ENCODE measurements at places on chromosomes 6 and 20.

GRCh38 chr6:154738551-154738961 is 5.3 kb downstream of the SCAF8 start:
- no peak for DNase-seq

DNA sequence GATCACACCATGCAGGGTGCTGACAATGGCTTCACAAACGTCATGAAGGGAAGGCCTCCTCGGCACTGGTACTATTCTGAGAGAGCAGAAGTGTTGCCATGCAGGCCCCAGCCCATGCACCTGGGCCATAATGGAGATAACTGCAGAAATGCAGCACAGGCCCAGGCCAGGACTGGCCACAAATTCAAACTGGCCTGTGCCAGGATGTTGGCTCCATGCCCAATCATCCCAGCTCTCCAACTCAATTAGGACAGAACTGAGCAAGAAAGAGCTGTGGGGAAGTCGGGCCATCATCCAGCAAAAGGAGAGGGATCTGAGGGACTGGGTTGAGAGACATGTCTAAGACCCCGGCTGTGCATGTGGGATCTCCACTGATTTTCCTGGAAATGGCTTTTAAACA is 48.9 kb upstream of the SYNDIG1 start:
- no peak for DNase-seq

DNA sequence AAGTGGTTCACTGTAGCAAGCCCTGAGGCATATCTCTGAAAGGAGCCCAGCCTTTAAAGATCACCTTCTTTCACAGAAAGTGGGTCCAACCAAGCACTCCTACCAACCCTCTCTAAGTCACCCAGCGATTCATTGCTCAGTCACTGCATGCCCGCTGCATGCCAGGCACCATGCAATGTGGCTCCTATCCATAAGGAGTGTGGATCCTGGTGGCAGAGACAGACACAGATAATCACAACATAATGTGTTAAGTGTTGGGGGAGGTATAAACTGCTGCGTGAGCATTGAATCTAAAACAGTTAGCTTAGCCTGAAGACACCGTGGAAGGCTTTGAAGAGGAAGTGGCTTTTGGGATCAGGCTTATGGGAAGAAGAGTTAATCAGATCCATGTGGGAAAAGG is 659.5 kb downstream of the PTPRT start:
- DNase-seq: no peak

GRCh38 chr20:62138912-62139311 is 4.3 kb downstream of the PSMA7 start:
- no peak for DNase-seq

DNA sequence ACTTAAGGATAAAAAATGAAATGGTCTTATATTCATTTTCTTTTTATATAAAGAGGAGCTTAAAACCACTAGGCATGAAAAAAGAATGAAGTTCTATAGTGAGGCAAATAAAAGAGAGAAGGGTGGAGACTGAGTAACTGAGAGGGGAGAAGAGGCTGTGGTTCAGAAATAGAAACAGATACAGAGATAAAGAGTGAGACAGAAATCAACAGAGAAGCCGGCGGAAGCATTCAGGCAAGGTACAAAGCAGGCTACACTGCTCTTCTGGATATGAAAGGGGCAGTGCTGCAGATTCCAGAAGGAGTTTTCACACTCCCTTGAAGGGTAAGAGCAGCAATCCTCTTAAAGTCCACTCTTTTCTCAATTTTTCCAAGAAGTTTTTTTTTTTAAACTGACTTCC is 29.9 kb downstream of the NFATC2 start:
- no peak for DNase-seq

GRCh38 chr6:118893064-118893806 is 717 bp upstream of the ASF1A start:
- no peak for DNase-seq

DNA sequence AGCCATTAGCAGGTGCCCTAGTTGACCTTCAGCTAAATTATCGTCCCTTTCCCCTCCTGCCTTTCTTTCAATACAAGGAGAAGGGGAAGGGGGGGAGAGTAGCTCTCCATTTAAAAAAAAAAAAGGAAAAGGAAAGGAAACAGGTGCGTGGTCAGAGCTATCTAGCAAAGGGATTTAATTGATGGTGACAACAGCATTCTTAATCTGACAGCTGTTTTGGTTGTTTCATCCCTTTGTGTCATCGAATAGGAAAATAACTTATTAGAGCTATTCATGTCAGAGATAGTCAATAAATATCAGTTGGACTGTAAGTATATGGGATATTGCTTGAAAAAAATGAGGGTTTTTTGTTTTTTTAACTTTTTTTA is 195.2 kb upstream of the SASH1 start:
- DNase-seq: no peak
